HFF-Myc (cell line): ENCODE measurements at places on chromosomes 7 and 10.

- DNase-seq = no peak
Observed at GRCh38 chr7:78620920-78621319, 822.3 kb downstream of the PHTF2 start.

- no peak for DNase-seq
Observed at GRCh38 chr7:27916372-27916771, 176.4 kb downstream of the TAX1BP1 start.

DNA sequence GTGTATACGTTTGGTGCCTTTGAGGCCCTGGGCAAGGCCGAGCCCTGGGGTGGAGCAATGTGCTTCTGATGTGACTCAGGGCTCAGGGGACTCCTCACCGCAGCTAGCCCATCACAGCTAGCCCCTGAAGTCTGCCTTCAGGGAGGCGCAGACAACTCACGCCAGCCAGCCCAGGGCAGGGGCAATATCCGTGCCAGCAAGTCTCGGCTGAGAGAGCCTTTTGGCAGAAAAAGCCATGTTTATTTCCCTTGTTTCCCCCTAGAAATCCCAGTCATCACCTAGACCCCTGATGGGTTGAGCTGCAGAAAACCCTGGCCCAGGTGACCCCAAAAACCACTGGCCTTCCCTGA is 90.4 kb downstream of the CHST15 start:
- DNase-seq = no peak

DNA sequence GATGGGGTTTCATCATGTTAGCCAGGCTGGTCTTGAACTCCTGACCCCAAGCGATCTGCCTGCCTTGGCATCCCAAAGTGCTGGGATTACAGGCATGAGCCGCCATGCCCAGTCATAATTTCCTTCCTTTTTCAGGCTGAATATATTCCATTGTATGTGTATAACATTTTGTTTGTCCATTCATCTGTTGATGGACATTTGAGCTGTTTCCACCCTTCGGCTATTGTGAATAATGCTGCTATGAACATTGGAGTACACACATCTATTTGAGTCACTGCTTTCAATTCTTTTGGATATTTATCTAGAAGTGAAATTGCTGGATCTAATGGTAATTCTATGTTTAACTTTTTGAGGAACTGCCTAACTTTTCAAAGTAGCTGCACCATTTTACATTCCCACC is 34.6 kb downstream of the TLX1 start:
- no peak for DNase-seq
